ENCODE measurements at places on chromosomes 2 and 18. TPM values are rescaled to one million over a fixed set of nuclear protein-coding genes. Genes with fewer than 3 reads are reported as not detected.

DNA sequence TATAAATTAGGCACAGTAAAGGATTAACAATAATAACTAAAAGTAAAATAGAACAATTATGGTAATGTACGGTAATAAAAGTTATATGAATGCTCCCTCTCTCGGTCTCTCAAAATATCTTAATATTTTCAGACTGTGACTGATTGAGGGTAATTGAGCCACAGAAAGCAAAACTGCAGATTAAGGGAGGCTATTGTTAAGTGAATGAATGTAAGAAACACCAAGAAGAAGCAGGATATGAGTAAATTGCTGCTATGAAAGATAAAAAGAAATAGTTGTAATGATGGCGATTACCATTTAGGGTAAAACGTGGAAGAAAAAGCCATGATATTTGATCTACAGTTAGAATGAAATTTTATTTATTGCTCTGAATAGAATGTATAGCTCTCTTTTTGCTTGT, 24.1 kb downstream of the GULP1 start:
- DNase-seq = peak; percentile 38

GRCh38 chr2:179455172-179455524, 190.5 kb upstream of the SESTD1 start:
- DNase-seq = no peak

DNA sequence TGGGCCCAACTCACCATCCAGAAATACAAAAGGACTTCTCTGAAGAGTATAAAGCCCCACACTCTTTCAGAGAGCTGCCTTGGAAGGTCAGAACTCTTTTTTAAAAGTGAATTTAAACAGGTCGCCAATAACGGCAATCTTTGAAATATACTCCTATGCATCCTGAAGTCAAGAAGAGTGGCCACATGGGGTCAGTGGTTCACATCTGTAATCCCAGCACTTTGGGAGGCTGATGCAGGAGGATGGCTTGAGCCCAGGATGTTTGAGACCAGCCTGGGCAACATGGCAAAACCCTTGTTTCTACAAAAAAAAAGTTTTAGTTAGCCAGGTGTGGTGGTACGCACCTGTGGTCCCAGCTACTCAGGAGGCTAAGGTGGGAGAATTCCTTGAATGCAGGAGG, 68.1 kb upstream of the FZD7 start:
- DNase-seq = peak; percentile 23

DNA sequence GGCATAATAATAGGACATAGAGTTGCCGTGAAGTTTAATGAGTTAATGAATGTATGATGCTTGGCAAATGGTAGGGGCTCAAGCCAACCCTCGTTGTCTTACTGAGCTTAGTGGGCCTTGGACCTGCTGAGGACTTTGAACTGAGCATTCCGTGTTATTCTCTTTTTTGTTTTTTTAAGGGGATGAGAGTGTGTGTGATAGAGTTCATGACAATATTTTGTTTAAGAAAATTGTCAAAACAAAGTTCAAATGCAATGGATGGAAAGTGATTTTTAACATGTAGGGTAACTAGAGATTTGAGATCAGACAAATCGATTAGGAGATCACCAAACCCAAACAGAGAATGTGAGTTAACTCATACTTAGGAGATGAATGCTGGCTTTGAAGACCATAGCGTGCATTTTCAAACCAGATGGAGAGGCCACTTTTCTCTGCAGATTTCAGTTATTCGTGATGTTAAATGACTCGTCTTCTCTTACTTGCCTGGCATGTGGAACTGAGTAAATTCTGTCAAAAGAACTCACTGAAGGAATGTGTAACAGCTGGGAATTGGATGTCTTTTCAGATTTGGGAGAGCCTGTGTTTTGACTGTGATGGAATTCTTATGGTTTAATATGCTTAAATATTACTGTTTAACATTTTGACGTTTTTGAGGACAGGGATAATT, 88.7 kb downstream of the NEDD4L start:
- no peak for DNase-seq

Gene IL1F10
- not detected for total RNA-seq

Gene RESP18
- not detected for total RNA-seq

Gene CD207
- total RNA-seq = not detected

Gene DLX1
- 7.8 TPM for total RNA-seq

Measured in RPMI7951 (cell line).